ENCODE measurements at places on chromosomes 5 and 9.

GRCh38 chr5:8919096-8919495 is 626.8 kb downstream of the SEMA5A start:
- no peak for DNase-seq

DNA sequence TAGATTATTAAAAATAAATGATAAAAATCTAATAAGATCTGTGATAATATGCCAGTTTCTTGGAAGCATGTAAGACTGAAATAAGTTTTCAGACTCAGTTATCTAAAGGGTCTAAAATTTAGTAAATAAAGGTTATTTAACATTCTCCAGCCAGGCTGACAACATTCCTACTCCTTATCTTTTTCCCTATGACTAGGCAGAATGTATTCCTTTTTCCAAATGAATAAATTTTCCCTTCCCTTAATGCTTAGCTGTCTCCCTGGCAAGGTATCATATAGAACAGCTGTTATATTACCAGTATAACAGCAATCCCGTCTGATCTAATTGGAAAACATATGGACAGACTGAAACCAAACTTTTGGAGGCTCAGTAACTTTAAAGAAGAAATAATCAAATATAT is 13.0 kb downstream of the MEGF9 start:
- no peak for DNase-seq

DNA sequence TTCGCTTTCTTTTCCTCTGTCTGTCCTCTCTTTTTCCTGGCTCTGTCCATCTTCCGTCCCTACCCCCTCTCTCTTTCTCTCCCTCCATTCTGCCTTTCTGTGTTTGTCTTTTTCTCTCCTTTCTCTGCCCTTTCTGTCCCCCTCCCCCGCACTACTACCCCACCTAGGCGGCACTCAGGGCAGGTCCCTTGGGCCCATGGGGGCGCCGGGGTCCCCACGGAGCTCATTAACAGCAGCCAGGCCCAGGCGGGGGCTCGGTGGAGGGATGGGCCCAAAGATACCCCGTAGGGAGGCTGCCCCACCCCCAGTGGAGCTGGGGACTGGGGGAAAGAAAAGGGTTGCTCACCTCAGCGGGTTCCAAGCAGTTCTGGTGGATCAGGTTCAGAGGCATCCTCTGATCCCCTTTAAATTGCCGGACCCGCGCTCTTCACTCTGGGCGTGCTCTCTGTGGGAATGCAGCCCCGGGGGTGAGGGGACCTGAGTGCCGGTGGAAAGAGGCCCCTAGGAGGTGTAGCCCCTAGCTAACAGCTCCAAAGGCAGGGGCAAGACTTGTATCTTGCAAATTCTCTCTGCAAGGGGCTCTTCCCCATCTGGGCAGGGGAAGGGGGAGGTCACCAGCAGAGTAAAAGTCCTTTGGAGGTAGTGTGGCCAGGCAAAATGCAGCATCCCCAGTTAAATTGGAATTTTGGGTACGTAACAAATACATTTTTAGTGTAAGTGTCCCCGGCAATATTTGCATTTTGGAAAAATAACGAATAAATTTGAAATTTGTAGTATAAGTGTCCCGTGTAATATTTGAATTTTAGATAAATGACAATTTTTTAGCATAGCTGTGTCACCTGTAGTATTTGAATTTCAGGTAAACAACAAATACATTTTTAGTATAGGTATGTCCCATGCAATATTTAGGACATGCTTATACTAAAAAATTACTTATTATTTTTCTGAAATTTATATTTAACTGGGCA is 7.4 kb downstream of the LHX2 start:
- no peak for DNase-seq

DNA sequence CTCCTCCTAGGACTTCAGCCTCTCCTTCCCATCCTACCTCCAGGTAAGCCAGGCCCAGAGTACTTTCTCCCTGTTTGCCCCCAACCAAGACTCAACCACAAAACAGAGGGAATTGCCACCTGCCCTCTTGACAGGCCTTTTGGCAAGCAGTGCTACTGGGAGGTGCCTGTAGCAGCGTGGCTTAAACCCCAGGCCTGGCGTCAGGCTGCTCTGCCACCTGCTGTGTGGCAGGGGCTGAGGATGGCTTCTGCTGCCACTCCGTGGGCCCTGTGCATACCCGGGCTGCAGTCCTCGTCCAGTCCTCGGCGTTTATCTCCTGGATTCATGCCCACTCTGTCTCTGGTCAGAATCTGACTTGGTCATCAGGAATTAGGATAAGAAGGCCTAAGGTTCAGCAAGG is 163.1 kb downstream of the PAX5 start:
- DNase-seq = peak; percentile 69

GRCh38 chr5:154728939-154729588 is 26.1 kb upstream of the LARP1 start:
- DNase-seq = no peak

DNA sequence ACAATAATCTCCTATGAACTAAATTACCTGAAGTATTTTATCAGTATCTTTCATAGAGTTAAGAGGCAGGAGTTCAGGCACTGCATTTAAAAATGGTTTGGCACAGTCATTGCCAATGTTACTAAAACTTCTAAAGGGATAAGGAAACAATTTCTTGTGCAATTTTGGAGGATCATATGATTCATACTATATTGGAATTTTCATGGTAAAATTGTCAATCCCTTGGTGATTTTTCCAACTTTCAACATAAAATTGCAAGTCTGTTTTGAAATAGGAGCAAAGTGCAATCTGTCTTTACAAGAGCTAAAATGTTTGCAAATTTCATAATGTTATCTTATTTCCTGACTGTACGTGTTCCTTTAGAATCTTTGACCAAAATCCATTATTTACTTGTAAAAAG is 211.1 kb downstream of the DMRTA1 start:
- DNase-seq = no peak

DNA sequence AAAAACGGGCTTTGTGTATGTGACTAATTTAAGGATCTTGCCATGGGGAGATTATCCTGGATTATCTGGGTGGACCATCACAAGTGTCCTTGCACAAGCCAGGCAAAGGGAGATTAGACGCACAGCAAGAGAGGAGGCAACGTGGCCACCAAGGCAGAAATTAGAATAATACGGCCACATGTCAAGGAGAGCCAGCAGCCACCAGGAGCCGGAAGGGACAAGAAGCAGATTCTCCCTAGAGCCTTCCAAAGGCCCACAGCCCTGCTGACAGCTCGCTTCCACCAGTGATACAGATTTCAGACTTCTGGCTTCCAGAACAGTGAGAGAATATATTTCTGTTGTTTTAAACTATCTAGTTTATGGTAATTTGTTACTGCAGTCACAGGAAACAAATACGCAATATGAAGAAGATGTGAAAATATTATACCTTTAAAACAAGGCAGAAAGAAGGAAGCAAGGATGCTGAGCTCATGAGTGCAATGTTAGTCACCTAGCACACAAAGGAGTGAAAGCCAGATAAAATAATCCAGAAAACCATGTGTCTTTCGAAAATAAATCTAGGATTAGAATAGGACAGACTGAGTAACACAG is 28.7 kb upstream of the F2RL1 start:
- DNase-seq = no peak

DNA sequence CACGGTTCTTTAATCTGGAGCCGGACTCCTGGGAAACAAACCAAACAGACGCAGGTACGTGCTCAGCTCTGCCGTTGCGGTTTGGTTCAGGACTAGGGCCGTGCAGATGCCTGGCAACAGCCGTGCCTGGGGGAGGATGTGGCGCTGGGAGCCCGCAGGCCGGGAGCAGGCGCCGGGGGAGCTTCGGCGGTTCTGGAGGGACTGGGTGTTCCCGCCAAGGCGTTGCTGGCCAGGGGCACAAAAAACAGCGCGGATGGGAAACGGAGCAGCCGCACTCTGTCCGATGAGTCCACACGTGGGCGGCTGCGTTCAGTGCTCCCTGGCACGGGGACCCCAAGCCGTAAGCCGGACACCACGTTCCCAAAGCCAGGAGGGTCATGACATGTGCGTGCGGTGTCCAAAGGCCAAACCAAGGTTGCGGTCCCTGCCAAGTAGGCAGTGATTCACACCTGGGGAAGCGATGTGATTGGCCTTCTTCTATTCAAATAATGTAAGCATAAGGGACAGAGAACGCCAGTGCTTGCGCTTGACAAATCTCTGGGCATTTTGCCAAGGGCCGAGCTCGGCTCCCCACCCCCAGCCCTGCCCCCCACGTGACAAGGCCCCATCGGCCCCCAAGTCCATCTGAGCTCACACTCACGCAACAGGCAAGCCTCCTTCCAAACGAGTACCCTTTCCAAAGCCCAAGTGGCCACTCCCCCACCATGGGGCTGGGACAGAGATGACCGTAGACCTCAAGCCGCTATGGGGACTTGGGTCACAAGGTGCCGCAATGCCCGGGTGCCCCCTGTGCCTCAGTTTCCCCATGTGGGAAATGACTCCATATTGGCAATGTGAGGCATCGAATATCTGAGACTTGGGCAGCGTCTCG is 49.7 kb upstream of the NKD2 start:
- peak; percentile 83 for DNase-seq

DNA sequence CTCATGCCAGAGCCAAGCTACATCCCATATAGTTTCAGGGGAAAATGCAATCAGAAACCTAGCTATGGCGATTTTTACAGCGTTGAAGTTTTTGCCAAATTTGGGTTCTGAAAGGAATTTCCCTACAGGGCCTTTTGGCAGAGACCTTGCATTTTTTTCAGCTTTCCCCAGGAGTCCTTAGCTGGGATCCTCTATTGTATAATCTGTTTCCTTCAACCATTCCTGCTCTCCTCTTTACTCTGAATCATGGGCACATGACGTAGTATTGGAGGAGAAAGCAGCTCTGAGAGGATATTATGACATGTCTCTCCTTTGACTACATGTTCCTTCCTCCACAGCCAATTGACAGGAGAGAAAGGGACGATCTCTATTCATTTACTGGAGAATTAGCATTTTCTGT is 118.5 kb upstream of the ERCC6L2 start:
- no peak for DNase-seq

DNA sequence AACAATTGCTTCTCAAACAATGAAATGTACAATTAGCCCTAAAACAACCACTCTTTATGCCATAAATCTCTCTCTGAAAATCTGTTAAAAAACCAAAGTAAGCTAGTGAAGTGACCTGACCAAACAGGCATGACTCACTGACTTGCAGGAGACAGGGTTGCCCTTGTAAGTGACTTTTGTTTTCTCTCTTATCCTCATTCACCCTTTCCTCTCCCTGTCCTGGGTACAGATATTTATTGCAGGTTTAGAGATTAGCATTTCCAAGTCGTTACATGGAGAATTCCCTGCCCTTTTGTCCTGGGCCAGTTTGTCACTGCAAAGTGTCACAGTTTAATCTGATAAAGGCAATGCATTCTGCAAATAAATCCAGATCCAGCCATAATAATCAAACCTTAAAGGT is 484.2 kb downstream of the IRX1 start:
- no peak for DNase-seq

GRCh38 chr5:133381571-133382365 is 230.6 kb downstream of the FSTL4 start:
- no peak for DNase-seq

- peak; percentile 30 for DNase-seq
Measured at GRCh38 chr5:157253547-157253946, 12.4 kb upstream of the CYFIP2 start.

DNA sequence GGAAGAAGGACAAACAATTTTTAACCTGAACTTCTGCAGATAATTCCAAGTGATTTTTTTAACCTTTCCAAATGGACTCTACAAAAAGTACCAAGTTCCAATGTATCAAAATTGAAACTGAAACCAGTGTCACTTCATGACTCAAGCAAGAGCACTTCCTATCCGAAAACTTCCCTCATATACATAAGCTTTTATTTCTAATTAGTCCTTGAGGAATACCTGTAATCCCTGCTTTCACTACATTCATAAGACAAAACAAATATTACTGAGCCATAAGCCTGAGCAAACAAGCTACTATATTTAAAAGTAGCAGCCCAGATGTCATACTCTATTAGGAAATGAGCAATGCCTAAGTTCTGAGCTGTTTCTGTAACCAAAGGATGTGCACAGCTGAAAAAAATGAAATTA is 224.4 kb downstream of the EBF1 start:
- DNase-seq = no peak

DNA sequence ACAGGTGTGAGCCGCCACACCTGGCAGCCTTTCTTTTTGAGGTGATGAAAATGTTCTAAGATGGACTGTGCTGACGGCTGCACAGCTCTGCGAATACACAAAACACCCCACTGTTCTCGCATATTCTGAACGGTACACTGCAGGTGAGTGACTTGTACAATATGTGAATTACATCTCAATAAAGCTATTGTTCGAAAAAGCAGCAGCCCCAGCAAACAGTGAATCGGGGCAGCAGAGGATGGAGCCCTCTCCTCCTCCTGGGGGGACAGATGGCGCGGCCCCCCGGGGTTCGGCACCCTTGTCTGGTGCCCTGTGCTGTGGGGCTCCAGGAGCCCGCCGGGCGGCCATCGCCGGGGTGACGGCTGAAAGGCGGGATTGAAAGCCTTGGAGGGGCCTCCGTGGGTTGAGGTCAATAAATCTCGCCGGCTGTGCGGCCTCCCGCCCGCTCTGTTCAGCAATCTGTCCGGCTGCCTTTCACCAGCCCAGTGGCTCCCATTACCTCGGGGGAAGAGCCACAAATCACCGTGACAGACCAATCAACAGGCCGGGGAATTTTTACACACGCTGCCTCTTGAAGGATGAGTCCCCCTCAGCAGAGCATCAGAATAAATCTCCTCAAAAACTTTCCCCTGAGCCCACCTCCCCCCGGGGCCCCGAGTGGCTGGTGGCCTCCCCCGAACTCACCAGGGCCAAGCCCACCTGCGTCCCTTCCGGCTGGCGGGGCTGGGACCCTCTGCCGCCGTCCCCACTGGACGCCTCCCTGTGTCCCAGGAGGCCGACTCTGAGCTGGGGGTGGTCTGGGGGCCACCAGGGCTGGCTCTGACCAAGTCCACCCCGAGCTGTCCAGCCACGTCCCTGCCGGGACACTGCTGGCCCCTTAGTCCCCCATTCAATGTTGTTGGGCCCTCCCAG is 37.8 kb upstream of the TMEM250 start:
- DNase-seq = no peak

DNA sequence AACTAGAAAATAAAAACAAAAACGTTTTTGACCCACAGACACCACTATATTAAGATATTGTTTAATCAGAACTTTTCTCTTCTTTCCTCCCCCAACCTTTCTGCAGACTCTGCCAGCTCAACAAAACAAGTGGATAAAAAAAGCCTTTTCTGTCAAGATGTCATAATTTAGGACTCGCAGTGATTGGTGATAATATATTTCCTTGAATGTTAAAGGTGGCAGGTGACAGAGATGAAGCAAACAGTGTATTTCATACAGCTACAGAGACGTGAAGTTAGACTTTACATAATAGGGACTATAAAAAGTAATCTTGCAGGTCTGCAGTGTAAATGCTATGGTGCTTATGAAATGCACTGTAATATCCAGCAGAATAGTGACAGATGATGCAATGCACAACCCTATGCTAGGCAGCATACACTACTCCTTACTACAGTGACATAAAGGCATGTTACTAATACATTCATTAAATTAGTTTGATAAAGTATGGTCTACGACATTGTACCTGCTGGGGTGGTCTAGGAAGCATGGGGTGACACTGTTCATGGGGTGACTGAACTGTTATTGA is 326.7 kb upstream of the GRAMD2B start:
- no peak for DNase-seq

All from NCI-H510A treated with DMSO at 0.1 percent for 48 hours (cell line).